ENCODE measurements at places on chromosomes 2 and 18.

GRCh38 chr2:38146275-38146906, 70.4 kb upstream of the CYP1B1 start:
- DNase-seq, result no peak

DNA sequence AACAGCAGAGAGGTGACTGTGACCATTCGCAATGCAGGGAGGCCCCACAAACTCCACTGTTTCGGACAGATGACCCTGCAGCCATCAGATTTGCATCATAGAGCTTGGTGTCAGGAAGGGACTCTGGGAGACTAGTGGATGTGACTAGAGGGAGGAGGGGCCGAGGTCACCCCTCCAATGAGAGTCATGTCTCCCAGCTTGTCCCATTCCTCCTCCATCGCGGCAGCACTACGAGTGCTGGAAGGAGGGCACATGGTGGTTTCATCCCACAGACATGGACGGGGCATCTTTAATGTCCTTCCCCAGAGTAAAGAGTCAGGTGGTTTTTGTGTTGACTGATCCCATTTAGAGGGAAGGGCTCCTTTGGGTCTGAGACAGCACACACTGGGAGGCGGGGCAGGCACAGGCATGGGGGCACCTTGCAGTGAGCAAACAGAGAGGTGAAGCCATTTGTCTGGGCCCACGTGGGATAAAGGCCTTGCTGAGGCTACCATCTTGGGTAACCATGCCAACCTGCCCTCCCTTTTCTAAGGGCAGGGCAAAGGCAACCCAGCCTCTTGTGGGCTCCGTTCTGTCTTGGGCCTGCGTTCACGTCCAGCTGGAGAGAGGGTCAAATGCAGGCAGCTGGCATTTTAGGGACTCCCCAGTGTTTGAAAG, 208.1 kb downstream of the ASB1 start:
- no peak for DNase-seq

- no peak for DNase-seq
Observed at GRCh38 chr2:64914735-64915509, 74.3 kb upstream of the SLC1A4 start.

GRCh38 chr2:68225119-68225632, 27.2 kb downstream of the PPP3R1 start:
- DNase-seq, result no peak

DNA sequence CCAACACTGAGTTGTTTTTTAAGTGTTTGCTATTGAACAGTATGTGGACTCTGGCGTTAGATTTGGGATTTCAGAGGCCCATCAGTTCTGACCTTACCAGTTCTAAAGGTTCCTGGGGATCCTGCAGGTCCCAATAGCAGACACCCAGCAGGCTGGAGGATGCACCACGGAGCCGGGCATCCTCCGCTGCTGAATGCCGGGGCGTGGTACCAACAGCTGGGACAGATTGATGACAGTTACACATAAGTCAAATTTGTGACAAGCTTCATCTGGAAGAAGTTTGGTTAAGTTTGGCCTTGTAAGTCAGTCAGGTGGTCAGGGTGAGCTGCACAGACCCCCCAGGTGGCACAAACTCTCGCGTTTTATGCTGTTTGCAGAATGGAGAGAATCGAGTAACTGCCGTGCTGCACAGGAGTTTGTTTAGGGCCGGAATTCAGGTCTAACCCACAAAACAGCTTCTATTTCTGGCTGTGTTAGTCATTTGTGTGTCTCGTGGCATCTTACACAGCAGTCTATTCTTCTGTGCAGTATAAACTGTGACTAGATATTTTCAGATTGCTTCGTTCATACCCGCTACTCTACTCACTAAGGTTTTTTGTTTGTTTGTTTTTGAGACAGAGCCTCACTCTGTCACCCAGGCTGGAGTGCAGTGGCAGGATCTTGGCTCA, 19.2 kb downstream of the CTDP1 start:
- DNase-seq, result no peak

- no peak for DNase-seq
Observed at GRCh38 chr2:71801969-71802368, 345.7 kb downstream of the CYP26B1 start.

- DNase-seq, result no peak
Observed at GRCh38 chr2:15385184-15385583, 175.9 kb downstream of the NBAS start.

DNA sequence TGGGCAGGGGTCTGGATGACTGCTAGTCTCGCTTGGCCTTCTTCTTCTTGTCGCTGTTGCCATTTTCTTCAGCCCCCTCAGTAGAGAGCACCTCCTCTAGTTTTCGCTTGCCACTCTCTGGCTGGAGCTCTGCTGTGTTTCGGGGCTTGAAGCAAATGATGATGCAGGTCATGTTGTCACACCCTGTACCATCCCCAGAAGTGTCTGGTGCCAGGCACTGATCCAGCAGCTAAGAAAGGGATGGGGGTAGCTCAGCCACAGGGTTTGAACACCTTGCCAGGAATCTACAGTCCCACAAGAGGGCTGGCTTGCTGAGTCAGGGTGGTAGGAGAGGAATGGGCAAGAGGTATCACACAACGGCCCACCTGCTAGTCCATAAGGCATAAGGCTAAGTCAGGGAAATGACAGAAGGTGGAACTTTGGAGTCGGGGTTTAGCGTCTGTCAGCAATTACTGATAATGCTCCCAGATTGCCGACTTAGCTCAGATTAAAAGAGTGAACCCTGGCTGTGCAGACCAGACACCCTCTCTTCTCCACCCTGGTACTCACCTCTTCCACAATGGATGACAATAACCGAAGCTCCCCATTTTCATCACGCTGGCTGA, 1.1 kb upstream of the ZNF513 start:
- DNase-seq, result no peak

GRCh38 chr18:21930177-21930576, 189.6 kb downstream of the MIB1 start:
- no peak for DNase-seq

- no peak for DNase-seq
Observed at GRCh38 chr2:238589591-238590460, 163.1 kb downstream of the ASB1 start.

- no peak for DNase-seq
Observed at GRCh38 chr2:109166811-109167210, 37.8 kb downstream of the SH3RF3 start.

DNA sequence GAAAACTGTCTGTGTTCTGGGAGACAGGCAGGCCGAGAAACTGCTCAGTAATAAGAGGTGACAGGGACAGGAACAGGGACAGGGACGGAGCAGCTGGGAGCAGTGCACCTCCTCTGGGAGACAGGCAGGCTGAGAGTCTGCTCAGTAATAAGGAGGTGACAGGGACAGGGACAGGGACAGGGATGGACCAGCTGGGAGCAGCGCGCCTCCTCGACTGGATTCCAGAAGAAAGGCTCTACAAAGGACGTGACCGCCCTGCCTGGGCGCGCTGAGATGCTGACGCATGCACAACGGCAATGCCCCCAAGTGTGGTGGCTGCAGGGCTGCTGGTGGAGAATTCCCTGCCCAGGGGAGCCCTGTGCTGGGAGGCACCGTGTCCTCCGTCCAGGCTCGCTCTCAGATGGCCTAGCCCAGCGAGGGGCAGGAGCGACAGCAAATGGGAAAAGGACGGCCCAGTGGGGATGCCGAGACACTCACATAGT, 44.2 kb upstream of the PXDN start:
- no peak for DNase-seq

GRCh38 chr2:162912787-162913186, 74.2 kb upstream of the KCNH7 start:
- no peak for DNase-seq

DNA sequence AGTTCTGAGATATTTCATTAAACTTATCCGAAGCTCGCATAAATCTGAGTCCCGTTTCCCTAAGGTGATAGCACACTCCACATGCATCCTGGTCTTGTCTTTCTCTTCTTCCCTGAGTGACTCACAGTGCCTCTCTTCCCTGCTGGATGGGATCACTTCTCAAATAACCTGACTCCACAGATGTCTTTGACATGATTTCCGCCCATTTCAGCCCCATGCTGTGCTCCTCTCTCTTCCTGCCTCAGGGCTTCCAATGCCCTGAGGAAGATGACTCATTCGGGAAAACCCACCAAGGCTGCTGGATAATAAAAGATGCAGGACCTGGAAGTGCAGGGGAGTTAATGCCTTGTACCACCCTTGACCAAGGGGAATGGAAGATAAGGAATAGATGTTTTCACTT, 441.7 kb upstream of the SOX11 start:
- DNase-seq, result no peak

DNA sequence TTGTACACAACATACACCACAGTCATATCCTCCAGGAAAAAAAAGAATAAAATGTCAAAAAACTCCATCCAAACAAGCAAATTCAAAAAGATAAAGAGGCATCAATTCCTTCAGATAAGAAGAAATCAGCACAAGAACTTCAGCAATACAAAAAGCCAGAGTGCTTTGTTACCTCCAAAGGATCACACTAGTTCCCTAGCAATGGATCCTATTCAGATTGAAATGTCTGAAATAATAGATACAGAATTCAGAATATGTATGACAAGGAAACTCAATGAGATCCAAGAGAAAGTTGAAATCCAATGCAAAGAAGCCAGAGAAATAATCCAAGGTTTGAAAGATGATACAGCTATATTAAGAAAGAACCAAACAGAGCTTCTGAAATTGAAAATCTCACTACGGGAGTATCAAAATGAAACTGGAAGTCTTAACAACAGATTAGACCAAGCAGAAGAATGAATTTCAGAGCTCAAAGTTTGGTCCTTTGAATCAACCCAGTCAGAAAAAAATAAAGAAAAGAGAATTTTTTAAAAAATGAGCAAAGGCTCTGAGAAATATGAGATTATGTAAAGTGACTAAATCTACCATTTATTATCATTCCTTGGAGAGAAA, 80.6 kb downstream of the TRABD2A start:
- no peak for DNase-seq

GRCh38 chr18:79386547-79386946, 9.2 kb upstream of the NFATC1 start:
- no peak for DNase-seq

GRCh38 chr18:73352546-73352945, 484.8 kb upstream of the NETO1 start:
- DNase-seq, result no peak

DNA sequence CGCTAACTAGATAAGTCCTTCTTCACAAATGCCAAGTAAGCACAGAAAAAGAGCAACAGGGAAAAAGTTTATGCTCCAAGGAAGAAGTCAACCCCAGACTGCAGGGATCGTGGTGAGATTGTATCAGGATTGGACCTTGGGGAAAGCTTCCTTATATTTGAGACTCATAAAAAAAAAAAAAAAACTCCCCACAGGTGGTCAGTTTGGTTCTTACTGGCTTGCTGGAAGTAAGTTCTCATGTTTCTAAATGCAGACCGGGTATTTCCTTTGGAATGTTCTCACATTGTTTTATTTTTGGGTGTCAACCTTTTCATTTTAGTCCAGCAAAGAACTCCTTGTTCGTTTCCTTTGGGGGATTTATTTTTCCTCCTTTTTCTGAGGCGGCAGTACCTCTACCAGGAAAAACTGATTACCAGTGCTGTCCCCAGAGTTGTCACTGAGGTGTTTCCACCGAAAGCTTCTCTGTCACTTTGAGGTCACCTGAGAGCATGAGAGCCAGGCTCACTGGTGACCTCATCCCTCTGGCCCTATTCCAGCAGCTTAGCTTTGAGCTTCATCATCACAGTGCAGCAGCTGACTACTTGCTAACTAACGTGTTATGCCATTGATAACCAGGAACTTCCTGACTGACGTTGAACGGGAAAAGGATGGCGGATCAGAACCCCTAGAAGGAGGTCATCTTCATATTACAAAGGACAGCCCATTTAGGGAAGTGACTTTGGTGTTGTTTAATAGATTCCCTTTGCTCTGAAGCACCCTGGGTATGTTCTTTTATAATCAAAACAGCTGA, 16.8 kb upstream of the ATP8B1 start:
- DNase-seq, result no peak

GRCh38 chr18:26397019-26397418, 151.3 kb downstream of the KCTD1 start:
- DNase-seq, result no peak

- DNase-seq, result no peak
Observed at GRCh38 chr2:222753251-222753824, 81.9 kb downstream of the MOGAT1 start.

- DNase-seq, result no peak
Observed at GRCh38 chr2:142944264-142944663, 66.8 kb downstream of the KYNU start.

DNA sequence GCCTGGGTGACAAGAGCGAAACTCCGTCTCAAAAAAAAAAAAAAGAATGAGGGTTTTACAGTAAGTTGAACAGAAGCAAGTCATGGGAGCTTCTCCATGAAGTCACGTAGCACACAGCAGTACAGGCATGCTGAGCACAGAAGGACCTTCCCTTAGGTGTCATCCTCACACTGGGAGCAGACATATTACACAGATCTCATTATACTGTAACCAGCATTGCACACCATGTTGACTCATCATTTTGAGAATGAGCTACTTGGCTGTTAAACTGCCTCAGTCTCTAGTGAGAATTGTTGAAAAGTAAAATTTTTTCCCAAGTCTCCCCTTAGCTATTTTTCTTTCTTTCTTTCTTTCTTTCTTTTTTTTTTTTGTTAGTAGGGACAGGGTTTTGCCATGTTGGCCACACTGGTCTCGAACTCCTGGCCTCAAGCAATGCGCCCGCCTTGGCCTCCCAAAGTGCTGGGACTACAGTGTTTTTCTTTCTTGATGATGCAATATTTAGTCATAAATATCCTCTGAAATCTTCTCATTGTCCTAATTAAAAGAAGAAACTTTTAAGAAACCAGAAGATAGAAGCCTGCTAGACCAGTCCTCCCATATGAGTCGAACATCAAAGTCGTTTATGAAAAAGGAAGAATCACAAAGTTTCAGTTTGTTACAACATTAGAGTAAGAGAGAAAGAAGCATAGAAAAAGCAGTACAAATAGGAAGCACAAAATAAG, 37.9 kb upstream of the PPP1CB start:
- no peak for DNase-seq

GRCh38 chr2:77566131-77566530, 44.0 kb upstream of the LRRTM4 start:
- no peak for DNase-seq

DNA sequence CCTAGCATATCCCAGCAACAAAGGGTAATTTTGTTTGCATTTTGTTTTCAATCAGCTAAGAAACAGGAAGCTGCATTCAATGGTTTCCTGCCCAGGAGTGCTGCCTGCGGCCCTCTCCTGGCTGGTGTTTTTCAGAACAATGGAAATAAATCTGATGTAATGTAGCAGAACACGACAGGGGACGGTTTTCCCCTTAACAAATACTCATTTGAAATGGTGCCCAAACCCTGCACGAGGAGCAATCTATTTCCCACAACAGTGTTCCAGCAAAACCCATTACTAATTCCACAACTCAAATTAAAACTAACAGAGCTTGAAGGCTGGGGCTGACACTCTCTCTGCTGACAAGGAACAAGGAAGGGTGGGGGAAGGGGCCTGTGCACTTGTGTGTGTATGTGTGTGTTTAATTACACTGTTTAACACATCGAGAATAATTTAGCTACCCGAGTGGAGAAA, 8.7 kb downstream of the CAPN13 start:
- no peak for DNase-seq

Measured in stimulated activated CD4-positive, alpha-beta T cell treated with anti-CD3 and anti-CD28 coated beads, Interleukin-4, amount 100 ng/mL, for 1 hour (primary cell).